ENCODE measurements at places on chromosomes 1 and 21.

DNA sequence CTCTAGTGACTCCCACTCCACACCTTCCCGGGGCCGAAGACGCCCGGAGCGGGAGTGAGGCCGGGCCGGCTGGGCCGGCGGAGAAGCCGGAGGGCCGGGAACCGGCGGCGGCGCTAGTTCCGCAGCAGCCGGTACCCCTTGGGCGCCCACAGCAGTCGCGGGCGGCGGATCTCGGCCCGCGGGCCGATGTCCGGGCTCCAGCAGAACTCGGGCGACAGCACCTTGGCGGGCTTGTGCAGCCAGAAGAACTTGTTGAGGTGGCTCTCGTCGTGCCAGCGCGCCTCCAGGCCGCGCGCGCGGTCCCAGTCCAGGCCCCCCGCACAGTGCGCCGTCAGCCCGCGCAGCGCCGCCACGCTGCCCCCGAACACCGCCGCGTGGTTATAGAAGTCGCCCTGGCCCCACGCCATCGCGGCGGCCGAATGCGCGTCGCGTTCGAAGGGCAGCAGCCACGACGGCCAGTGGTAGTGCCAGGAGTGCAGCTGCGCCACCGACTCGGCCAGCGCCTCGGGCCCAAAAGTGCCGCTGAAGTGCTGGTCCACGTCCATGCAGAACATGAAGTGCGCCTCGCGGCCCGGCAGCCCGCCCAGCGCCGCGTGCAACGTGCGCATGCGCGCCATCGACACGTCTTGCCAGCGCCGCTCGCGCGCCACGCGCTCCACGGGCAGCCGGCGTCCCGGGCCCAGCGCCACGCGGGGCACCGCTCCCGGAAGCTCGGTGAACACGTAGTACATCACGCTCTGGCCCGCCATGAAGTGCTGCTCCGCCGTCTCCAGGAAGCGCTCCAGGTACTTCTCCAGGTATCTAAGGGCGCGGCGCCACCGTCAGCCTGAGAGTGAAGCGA, 14.0 kb downstream of the A3GALT2 start:
- DNase-seq, result no peak

DNA sequence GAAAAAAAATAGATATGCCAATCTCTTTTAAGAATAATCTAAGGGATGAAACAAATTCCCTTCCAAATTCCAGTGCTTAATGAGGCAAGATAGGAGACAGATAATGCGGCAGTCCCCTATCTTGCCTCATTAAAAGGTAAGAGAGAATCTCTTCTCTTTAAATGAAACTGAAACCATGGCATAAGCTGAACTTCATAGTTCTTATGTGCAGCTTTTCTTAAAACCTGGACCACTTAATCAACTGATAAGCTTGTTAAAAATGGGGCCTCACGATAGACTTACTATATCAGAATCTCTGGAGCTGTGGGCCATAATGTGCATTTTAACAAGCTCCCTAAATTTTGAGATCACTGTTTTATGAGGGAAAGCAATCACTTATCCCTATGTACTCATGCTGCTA, 79.2 kb downstream of the NIBAN1 start:
- no peak for DNase-seq

GRCh38 chr1:163320891-163321290, 863 bp upstream of the NUF2 start:
- no peak for DNase-seq

- DNase-seq, result no peak
These were observed 20.3 kb upstream of the CXADR start for GRCh38 chr21:17492415-17493168.

All from NCI-H1930 (cell line).